ENCODE measurements at places on chromosomes 5 and 9.

DNA sequence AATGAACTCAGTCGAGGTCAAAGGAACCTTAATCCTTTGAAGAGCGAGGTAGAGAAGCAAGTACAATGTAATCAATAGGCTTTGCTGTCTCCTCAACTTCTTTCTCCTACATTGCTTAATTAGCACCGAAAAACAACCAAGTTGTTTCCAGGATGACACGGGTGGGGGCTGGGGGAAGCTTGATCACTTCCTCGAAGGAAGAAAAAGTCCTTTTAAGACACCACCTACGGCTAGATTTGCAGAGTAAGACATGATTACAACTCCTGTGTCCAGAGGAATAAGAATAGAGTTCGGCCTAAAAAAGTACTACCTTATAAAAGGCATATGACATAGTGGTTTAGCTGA is 811 bp upstream of the ARRDC3 start:
- peak; percentile 73 for DNase-seq

DNA sequence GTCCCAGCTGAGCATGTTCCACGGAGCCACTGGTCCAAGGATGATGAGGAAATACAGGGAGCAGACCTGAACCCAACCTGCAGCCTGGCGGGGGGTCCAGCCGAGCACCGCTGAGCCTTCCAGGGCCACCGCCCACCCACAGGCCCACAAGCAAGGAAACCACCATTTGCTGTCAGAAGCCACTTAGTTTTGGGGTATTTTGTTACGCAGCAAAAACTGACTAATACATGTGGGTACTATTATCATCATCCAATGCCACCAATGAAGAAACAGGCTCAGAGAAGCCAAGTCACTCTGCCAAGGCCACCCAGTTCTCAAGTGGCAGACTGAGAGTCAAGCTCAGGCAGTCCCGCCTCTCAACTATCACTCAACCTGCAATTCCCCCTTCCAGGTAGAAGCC is 48.0 kb upstream of the RXRA start:
- no peak for DNase-seq

DNA sequence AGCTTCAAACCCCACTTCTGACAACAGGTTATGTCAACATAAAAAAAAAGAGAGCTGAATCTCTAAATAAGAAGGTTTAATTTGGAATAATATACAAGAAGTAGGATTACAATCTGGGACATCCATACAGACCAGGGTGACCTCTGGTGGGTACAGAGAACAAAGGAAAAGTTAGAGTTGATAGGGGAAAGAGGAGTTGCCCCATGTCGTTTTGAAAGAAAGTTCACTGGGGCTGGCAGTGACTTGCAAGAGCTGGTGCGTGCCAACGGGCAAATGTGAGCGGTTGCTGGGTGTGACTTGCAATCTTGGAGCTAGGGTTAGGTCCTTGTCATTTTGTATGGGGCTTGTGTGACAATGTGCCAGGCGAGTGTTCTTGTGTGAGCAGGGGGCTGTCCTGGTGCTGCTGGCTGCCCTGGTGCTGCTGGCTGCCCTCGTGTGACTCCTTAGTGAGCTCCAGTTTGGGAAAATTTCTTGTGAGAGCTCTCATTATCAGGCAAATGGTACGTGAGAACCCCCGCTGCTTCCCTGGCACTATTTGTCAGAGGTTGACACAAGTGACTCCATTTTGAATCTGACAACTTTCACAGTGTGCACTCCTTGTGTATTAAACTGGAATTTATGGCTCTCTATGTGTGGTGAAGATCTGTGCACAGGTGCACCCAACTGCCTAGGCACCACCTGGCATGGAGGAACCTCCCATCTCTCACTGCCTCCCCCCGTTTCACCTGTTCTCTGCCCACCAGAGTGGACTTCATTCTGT is 69.8 kb downstream of the UBE2QL1 start:
- DNase-seq, result no peak

DNA sequence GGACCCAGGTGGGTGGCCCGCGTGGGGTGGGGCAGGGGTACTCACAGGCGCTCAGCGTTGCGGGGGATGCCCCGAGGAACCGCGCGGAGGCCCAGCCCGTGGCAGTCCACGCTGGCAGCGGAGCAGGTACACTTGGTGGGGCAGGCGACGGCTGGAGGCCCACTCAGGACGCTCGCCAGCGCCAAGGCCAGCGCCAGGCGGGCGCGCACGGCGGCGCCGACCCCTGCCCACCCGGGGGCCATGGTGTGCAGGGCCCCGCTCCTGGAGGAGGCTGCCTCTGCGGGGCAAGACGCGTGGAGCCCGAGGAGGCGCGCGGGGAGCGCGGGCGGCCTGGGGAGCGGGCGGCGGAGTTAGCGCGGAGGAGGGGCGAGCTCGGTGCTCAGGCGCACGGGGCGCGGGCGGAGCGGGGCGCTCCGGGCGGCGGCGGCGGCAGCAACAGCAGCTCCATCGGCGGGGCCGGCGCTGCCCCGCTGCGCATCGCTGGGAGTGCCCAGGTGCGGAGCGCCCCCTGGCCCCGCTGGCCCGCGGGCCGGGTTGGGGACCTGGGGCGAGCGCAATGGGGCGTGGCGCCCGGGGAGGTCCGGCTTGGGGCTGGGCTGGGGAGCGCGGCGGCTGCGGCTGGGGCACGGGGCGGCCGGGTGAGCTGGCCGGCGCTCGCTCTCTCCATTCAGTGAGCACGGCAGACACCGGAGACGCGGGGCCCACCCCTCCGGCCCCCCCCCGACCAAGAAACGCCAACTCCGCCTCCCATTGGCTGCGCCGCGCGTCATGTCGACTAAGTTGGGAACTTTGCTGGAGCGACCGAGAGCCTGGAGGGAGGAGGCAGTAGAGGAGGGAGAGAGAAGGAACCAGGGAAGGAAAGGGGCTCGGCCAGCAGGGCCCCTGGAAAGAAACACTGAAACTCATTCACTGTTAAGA is at the start of gene SLIT3:
TSS of gene SLIT3 (minus strand) at position 672 of the 918 bp plus-strand sequence. CDS start at position 242, 430 bp downstream.
- DNase-seq, result peak; percentile 16

- no peak for DNase-seq
These were observed 33.8 kb upstream of the NEURL1B start for GRCh38 chr5:172607213-172607793.

GRCh38 chr5:40790947-40791593 is 7.1 kb downstream of the PRKAA1 start:
- no peak for DNase-seq

DNA sequence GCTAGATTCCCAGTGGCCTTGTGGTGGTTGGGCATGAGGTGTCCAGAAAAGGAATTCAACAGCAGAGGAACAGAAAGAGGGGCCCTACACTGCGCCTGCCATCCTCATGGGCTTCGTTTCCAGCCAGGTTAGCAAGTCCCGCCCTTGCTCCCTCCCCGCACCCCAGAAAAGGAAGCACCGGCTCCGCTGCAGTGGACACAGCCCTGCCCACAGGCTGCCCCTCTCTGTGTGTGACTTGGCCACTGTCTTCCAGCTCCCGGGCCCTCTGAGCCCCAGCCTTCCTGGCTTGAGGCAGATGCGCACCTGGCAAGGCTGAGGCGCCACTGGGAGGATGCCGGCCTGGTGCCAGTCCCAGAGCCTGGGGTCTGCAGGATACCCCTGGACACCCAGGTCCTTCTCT is 305.0 kb upstream of the IRX4 start:
- no peak for DNase-seq

DNA sequence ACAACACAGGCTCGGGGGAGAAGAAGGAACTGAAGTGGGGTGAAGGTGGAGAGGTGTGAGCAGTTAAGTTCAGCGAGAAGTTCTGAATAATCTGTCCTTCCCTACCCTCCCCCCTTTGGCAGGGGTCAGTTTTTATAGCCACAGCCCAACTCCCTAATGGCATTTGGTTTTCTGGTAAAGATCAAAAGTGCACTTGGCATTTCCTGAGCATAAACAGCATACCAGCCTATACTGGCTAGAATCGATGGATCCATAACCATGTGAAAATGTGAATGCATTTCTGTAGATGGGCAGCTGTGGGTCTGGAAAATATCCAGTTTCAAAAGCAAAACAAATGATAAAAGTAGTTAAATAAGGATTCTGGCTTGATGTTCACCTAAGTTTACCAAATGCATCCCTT is 410.9 kb downstream of the PLK2 start:
- no peak for DNase-seq

DNA sequence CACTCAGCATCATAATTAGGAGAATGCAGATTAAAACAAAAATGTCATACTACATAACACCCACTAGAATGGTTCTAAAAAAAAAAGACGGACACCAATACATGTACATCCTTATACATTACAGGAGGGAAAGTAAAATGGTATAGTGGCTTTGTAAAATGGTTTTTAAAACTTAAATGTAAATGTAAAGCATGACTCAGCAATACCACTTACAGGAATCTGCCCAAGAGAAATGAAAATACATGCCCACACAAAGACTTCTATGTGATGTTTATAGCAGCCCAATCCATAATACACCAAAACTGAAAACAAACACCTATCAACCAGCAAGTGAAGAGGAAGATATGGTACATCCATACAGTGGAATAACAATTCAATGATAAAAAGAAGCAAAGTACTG is 939.1 kb upstream of the ACO1 start:
- DNase-seq, result no peak

DNA sequence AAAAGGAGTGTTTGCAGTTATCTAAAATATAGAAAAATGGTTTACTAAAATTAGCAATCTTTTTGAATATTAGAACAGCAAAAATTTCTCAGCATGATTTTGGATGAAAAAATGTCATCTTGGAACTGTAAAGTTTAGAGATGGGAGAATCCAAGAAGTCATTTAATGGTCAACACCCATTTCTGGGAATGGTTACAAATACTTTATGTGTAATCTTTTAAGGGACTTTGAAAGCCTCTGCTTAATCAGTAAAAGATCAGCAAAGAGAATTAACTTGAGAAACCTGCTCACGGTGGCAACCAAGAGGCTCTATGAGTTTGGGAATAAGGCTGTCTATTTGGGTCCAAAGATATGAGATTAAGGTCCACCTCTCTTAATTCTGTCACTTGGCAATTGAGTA is 13.0 kb downstream of the C1QTNF3 start:
- DNase-seq, result no peak

DNA sequence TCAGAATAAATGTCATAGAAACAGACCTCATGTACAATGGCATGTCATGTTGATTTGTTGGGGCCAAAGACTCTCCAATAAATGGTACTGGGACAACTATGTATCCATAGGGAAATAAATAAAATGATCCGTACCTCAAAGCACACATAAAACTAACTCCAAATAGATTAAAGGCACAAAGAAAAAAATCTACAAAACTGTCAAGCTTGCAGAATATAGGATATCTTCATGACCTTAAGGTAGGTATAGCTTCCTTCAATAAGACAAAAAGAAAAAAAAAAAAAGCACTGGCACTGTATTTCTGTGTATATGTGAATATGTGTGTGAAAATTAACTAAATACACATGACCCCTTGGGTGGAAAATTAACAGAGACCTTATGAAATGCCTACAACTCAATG is 101.9 kb downstream of the DIRAS2 start:
- DNase-seq, result no peak

- no peak for DNase-seq
These were observed 49.2 kb downstream of the KIAA1958 start for GRCh38 chr9:112535811-112536210.

DNA sequence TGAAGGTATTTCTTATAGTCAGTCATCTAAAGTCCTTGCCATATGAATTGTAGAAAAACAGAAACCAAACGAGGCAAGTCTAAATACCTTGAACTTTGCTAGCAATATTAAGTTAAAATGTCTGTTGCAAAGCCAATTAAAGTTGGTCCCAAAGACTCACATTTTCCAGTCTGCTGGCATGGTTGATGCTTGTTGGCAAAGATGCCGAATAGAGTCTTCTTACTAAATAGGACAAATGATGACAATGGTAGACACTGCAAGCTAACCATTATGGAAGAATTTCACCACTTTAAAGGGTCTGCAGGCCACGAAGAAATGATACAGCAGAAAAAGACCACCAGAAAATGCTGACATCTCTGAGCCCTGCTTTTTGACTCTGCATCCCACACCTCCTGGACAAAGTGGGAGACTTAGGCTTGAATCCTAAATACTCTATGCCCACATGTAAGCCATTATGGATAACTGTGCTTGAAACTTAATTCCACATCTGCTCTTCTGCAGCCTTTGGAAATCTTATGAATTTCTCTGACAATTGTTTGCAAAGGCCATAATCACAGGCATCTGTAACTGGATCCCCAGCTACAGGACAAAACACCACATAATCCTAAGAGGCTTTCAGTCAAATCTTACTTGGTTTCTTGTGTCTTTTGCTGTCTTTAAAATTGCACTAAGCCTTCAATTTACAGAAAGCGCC is 61.3 kb downstream of the LHFPL2 start:
- no peak for DNase-seq

GRCh38 chr5:55327281-55327680 is 19.5 kb downstream of the MTREX start:
- no peak for DNase-seq

- no peak for DNase-seq
These were observed 46.3 kb downstream of the DROSHA start for GRCh38 chr5:31485376-31486207.

DNA sequence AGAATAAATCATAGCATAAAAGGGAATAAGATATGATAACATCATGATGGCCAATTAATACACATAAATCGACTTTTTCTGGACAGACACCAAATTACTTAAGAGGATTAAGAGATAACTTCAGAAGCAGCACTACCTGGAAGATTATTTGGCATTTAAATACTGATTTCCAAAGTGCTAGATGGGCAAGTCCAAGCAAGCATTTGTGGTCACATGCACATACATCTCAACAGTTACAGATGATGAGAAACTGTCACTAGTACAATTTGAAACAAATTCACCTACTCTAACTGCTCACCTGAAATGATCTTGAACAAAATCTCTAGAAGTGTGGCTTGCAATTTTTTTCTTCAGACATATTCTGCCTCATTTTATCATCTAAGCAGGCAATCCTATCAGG is 26.8 kb upstream of the RASGEF1C start:
- DNase-seq, result no peak

DNA sequence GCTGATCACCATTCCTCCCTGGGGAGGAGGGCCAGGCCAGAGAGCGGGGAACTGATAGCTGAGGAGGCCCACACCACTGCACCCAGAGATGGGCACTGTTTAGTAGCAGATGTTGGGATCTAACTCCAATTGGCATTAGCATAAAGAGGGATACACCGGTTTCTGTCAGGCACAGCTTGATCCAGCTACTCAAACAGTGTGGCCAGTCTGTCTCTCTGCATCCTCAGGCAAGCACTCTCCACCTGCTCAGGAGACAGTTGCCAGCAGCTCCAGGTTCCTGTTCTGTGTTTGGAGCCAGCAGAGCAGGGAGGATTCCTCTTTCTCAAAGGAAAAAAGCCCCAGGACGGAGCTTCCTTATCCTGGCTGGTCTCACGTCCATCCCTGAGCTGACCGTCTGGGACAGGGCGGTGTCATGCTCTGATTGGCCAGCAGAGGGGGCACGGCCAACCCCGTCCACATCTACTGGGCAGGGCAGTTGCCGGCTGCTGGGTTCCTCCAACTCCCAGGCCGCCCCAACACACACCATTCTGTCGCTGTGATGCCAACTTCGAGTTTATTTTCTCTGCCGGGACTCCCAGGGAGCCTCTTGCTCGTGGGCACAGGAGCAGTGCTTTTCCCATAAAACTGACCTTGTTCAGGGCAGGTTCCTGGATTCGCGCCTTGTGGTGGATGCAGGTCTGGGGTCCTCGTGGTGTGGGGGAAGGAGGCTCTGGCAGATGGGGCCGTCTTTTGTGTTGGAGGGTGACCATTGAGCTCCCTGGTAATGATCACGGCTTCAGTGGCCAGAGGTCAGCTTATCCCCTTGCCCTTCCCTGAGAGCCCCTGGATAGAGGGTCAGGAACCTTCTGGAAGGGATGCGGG is 47.9 kb downstream of the COL5A1 start:
- no peak for DNase-seq

Measured in hippocampal formation (tissue), 2 donors.